Left ventricle myocardium inferior (tissue), 1 donor: ENCODE measurements at places on chromosomes 5 and 9. TPM values are rescaled to one million over a fixed set of nuclear protein-coding genes. Genes with fewer than 3 reads are reported as not detected.

- no peak for DNase-seq
- H3K4me3 ChIP-seq = no peak overlapping the region
- H3K27me3 ChIP-seq = peaks cover 40% of the 10 kb centered on the region
- no peaks in the 10 kb centered on the region for H3K36me3 ChIP-seq
- no peak overlapping the region for H3K27ac ChIP-seq
Measured at GRCh38 chr9:129694243-129694646, 28.8 kb downstream of the PRRX2 start.

- H3K36me3 ChIP-seq = peaks cover 72% of the 10 kb centered on the region
- DNase-seq = no peak
- H3K27me3 ChIP-seq = no peaks in the 10 kb centered on the region
- H3K27ac ChIP-seq = no peak overlapping the region
Measured at GRCh38 chr5:67118050-67118620, 78.5 kb downstream of the CD180 start.

DNA sequence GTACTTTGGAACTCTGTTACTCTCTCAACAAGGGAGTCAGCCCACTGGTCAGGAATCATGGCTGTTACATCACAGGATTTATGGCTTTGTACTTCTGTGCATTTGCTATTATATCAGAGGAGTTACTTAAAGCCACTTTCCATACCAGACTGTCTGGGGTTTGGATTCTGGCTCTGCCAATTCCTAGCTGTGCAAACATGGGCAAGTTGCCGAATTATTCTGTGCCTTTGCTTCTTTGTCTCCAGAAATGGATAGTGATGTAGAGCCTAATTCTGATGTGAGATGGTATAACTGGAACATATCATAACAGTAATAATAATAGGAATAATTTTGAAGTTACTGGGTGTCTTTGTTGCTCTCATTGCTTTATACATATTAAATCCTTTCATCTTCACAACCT, 1047.3 kb upstream of the SEMA6A start:
- H3K4me1 ChIP-seq = no peaks in the 10 kb centered on the region
- DNase-seq = no peak
- no peak overlapping the region for H3K4me3 ChIP-seq
- H3K27me3 ChIP-seq = no peaks in the 10 kb centered on the region
- H3K36me3 ChIP-seq = no peaks in the 10 kb centered on the region

GRCh38 chr9:5360341-5360740, 20.7 kb upstream of the RLN1 start:
- no peaks in the 10 kb centered on the region for H3K27me3 ChIP-seq
- no peak for DNase-seq
- no peak overlapping the region for H3K4me3 ChIP-seq
- H3K27ac ChIP-seq = no peak overlapping the region
- no peaks in the 10 kb centered on the region for H3K36me3 ChIP-seq

GRCh38 chr9:123069010-123069481, 35.6 kb downstream of the GPR21 start:
- peaks cover 24% of the 10 kb centered on the region for H3K4me1 ChIP-seq
- H3K27ac ChIP-seq = peak overlapping the region; percentile 24
- peaks cover 49% of the 10 kb centered on the region for H3K36me3 ChIP-seq
- no peak for DNase-seq
- H3K4me3 ChIP-seq = no peak overlapping the region
- no peaks in the 10 kb centered on the region for H3K27me3 ChIP-seq

DNA sequence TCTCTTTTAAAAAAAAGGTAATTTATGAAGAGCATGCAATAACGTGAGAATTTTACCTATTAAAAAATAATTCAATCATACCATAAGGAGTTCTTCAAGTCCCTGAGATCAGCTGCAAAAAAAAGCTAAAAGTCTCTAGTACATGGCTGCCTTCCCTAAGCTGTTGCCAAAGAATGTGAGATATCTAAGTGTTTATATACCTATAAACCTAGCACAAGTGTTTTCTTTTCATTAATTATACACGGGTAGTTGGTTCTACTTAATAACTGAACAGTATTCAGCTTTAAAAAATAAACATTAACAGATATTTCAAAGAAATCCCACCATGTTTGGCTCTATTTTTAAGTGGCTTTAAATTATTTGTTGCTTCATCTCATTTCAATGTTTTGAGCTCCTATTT, 25.9 kb downstream of the FNBP1 start:
- DNase-seq = no peak
- H3K27me3 ChIP-seq = no peaks in the 10 kb centered on the region
- H3K4me1 ChIP-seq = peaks cover 26% of the 10 kb centered on the region
- peaks cover 5% of the 10 kb centered on the region for H3K36me3 ChIP-seq
- H3K4me3 ChIP-seq = no peak overlapping the region
- H3K27ac ChIP-seq = no peak overlapping the region

The NME5 gene
- 4.7 TPM for total RNA-seq

The GRXCR2 gene
- 1.1 TPM for total RNA-seq

The BARX1 gene
- not detected for total RNA-seq
